ENCODE measurements at places on chromosomes 1 and 21.

DNA sequence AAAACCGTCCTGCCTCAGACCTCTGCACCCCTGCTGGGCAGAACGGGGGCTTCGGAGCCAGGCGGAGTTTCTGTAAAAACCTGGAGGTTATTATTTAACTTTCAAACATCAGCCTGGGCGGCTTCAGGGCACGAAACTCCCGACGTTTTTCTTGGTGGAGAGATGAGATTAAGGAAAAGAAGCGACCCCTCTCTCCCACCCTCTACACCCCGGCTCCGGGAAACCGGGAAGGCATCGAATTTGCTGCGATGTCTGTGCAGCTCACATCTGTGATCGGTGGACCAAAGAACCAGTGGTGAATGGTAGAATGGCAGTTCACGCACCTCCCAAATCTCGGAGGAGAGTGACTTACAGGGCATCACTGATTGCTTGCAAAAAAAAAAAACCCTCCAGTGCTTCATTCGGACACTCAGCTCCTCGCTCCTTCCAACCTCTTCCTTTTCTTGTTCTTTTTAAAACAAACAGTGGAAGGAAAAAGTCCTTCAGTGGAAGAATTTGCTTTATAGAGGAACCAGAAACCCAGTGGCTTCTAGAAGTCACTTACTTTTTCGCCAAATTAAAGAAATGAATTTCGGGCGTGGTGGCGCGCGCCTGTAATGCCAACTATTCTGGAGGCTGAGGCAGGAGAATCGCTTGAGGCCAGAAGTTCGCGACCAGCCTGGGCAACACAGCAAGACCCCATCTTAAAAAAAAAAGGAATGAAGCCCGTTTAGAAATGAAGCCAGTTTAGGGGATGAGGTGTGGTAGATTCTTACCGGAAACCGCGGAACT, 884 bp downstream of the PHACTR4 start:
- DNase-seq: no peak

- no peak for DNase-seq
These were observed 647.7 kb downstream of the KCNT2 start for GRCh38 chr1:195960580-195960979.

DNA sequence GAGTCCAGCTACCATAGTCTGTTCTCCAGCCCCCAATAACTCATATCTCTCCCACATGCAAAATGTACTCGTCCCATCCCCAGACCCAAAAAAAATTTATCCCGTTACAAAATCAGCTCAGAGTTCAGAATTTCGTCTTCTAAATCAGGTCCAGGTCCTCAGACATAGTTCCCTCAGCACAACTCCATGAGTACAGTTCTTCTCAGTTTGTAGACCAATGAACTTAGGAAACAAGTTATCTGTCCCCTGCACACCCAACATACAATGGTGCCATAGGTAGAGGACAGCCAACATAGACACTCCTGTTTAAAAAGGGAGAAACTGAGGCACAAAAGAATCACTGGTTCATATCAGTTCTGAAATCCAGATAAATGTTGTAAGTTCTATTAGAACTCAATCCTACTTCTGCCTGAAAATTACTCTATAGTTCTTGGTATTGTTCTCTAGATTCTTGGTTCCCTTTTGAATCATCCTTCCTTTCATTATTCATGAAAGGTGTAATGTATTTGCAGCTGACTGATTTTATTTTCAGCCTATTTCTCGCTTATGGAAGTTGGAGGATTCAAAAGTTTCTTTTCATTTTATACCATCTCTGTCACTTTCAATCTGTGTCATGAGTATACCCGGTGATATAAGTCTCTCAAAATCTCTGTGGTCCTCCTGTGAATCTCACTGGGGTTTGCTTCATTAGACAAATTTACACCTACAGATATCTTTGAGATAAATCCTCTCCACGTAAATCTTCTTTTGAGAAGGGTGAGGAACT, 75.8 kb upstream of the TSPAN2 start:
- DNase-seq: no peak

GRCh38 chr1:173474097-173474779, 2.9 kb upstream of the PRDX6 start:
- no peak for DNase-seq

DNA sequence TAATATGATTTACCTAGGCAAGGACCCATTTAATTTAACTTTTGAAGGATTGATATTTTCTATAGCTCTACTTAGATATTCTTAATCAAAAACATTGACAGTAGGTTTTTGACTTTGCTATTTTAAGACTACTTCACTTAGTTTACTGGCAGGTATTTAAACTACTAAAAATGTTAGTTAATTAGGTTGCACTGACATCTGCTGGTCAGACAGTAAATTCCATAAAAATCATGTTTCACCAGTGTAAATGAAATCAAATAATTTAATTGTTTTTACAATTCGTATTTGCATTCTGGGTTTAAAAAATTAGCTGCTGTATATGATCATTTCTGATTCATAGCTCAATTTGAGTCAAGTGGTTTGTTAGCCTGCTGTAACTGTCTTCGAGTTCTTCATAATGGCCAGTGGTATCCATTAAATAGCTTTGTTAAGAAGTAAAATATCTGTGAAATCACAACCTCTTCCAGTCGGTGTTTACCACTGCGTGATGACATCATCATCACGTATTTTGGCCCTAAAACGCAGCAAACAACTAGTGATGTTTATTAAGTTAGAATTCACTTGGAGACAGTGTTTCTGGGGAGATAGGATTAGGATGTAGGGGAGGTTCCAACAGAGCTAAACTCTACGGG, 26.2 kb downstream of the EXTL2 start:
- DNase-seq: peak; percentile 19

GRCh38 chr1:165595246-165595938, 35.6 kb upstream of the MGST3 start:
- no peak for DNase-seq

GRCh38 chr1:220119043-220119512, 25.1 kb downstream of the IARS2 start:
- DNase-seq: no peak

GRCh38 chr1:240415532-240415931, 196.4 kb downstream of the GREM2 start:
- no peak for DNase-seq

DNA sequence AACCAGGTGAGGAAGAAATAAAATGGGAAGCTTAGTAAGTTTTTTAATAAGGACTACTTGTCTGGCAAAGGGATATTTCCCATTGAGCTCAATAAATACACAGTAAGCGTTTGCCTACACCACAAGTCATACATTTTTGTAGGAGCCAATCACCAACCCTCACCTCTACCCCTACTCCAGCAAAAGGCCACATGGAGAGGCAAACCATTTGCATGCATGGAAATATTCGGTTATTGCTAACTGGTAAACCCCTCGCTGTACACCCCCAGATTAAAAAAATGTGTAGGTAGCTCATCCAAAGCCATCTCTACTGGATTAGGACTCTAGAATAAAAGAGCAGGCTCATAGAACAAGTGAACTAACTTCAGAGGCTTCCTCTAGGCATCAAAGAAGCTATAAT, 21.1 kb downstream of the PDPN start:
- no peak for DNase-seq

DNA sequence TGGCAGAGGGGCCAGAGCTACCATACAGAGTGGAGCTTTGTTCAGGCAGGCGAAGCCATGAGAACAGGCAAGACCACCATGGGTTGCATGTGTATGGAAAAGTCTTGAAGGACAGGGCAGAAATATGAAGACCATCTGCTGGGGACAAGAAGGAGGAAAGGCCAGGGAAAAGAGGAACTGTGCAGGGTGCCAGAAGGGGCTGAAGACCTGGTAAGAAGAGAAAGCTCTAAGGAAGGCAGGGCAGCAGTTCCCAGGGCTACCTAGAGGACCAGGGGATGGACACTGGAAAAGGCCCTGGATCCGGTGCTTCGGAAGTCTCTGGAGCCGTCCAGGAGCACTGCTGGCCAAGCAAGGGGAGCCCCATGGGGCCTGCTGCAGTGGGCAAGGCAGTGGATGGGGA, 43.4 kb downstream of the PKP1 start:
- no peak for DNase-seq

DNA sequence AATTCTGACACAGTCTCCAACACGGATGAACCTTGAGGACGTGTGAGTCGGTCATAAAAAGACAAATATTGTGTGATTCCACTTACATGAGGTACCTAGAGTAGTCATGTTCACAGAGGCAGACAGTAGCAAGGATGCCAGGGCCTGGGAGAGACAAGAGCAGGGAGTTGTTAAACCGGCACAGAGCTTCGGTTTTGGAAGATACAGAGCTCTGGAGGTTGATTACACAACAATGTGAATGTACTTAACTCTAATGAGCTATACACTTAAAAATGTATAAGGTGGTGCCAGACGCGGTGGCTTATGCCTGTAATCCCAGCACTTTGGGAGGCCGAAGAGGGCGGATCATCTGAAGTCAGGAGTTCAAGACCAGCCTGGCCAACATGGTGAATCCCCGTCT, 37.8 kb upstream of the NEK2 start:
- DNase-seq: no peak

GRCh38 chr1:172325531-172325930, 95.0 kb upstream of the C1orf105 start:
- DNase-seq: no peak

DNA sequence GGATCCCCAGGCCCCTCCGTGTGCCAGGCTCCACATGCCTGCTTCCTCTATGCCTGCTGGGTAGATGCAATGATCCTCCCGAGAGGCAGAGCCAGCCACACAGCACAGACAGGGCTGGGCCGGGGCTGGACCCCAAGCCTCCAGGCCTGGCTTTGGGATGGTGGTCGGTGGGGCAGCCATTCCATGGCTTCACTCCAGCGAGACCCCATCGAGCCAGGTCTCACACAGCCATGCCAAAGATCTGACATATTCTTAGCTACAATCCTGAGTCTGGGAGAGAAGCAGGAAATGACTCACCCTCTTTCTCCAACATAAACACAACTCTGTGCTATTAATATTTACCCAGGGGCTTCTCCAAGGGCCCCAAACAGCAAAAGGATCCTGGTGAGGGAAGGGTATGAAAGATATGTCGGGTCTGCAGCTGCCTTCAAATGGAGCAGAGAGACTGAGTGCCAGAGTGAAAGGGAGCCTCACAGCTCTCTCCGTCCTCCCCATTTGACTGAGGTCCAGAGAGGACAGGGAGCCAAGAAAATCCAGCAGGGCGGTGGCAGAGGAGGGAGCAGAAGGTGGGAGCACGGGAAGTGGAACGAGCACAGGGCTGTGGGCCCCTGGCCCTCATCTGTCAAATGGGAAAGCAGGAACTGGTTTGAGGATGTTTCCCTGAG, 639.5 kb downstream of the MATN1 start:
- peak; percentile 46 for DNase-seq

DNA sequence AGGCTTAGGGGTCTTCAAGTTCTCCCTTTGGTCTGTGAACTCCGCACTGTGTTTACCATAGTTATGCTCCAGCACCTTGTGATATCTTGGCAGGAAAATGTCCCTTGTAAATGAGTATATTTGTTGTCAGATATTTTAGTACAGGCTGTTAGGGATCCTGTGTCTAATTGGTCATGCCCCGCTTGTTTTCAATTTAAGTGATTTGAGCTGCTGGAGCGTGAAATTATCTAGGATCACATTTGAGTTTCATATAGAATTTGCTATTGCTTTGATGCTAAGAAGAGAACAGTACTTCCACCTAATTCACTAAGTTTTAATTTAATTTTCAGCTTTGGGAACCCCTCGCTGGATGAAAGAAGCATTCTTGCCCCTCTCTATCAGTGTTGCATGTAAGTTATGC, 15.4 kb upstream of the TOR3A start:
- no peak for DNase-seq

DNA sequence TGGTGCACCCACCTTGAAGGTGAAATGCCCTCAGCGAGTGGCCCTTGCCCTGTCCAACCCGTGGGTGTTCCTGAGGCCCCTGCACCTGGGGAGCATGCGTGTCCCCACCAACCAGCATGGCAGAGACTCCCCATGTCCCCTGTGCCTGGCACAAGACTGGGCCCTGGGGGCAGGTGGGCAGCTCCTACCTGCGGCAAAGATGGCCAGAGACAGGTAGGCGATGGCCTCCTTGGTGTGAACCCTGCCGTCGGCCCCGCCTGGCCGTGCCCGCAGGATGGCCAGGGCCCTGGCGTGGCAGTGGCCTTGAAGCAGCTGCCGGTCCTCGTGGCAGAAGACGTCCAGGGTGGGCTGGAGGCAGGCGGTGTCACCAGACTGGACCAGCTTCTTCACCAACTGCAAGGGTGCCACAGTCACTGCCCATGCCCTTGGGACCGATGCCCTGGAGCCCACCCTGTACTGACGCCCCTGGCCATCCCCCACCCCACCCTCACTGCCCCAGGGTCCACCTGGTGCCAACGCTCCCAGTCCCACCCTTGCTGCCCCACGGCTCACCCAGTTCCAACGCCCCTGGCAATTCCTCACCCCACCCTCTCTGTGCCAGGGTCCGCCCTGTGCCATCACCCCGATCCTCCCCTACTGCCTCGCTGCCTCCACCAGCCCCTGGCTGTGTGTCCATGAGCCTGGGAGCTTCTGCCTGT, 15.7 kb downstream of the TTC34 start:
- no peak for DNase-seq

- DNase-seq: no peak
These were observed 185.7 kb downstream of the FOXD2 start for GRCh38 chr1:47623557-47623940.

- no peak for DNase-seq
These were observed 43.2 kb downstream of the RCSD1 start for GRCh38 chr1:167673265-167673664.

DNA sequence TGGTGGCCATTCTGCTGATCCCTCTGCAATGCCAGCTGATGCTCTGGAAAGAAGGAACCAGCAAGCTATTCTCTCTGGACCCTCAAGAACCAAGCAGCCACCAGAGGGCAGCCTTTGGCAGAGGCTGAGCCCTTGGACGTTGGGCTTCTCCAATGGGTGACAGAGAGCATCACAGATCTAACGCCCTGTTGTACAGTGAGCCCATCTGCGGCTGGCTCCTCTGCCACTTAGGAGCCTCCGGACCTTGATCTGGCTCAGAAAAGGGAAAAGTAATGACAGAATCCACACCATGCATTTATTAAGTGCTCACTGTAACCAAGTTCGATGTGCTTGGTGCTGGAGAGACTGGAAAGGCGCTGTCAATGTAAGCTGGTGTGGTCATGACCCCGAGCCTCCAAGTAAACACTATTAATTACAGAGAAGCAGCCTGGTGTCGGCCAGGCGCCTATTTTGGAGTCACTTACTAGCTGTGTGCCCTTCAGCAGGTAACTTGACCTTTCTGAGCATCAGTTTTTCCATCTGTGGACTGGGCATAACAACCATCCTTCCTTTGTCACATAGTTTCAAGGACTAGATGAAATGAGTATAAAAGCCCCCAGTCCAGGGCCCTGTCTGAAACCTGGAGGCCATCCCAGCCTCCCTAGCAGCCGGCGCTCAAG, 34.9 kb downstream of the ECE1 start:
- DNase-seq: no peak

DNA sequence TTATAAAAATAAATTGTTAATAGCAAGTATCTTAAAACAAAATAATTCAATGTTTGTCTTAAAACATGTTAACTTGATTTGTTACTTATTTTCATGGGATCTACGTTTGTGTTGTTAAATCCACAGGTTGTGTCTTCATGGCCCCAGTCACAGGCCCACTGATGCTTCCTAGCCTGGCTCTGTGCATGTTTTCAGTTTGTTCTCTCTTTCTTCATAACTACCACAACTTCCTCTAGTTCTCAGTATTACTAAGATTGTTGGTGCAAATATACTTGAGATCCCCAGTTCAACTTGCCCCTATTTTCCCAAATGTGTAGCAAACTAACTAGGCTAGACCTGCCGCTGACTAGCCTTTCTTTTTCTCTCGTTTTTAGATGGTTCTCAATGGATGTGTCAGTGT, 250.5 kb downstream of the NRIP1 start:
- DNase-seq: no peak
